ENCODE measurements at places on chromosomes 7 and 10. TPM values are rescaled to one million over a fixed set of nuclear protein-coding genes. Genes with fewer than 3 reads are reported as not detected.

Gene LRGUK
- total RNA-seq, result 0.15 TPM

Gene MNX1
- total RNA-seq, result not detected

- no peak for DNase-seq
These were observed 49.2 kb upstream of the MGMT start for GRCh38 chr10:129417870-129418269.

Gene FAM185A
- total RNA-seq, result 8.2 TPM

Gene GRM8
- 6.7 TPM for total RNA-seq

- no peak for DNase-seq
These were observed 375.3 kb downstream of the DPP6 start for GRCh38 chr7:154427533-154427932.

DNA sequence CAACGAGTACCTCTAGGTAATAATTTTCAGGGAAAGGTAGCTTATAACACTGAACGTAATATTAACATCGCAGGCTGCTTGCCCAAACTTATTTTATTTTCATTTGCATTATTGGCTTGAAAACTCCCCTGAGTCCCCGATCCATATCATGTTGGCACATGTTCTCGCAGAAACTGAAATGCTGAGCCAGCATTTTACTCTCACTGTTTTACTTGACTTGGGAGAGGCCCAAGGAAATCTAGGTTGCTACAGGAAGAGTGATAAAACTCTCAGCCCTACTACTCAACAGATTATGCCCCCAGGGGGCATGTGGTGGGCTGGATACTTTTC is 183.5 kb upstream of the HABP2 start:
- DNase-seq, result no peak

DNA sequence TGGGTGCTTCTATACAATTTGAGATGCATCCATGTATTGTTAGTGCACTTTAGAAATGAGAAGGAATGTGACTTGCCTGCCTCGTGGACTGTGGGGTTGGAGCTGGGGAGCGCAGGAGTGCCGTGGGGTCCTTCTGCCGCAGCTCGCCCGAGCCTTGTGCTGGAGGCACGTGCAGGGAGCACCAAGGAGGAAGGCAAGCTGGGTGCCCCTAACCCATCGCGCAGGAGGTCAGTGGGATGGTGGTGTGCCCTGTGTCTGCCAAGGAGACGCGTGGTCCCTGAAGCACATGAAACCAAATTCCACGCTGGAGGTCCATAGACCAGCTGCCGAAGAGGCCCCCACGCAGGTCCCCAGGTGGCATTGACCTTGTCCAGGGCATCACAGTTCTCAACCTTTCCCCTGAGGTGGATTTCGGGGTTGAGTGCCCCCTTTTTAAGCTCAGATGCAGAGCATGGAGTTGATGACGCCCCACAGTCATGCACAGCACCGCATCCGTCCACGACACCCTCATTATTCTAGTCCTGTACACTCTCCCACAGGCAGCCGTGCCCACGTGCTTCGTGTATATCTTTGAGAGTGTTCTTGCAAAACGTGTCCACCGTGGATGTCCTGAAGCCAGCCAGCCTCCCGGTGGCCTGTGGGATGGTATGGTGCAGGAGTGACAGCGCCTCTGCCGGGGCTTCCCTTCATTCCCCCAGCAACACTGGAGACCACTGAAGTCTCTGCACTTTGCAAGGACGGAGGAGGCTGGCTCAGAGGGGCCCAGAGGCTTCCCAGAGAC is 35.5 kb downstream of the FKBP6 start:
- no peak for DNase-seq

DNA sequence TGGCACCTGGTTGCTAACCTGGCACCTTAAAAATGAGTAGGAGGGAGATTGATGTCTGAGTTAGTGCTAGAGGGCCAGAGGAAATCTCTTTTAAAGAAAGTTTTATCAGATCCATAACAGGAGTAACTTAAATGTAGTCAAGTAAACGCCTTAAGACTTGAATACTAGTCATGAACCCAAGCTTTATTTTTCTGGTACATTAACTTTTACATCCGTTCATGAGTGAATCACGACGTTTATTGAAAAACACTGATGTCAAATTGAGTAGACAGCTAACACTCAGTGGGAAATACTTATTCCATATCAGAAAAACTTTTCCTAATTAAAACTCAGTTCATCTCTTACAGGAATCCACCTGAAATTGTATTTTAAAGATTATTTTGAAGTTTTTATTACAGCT is 6.9 kb upstream of the LAMB1 start:
- no peak for DNase-seq

Gene MBL2
- 108 TPM for total RNA-seq

DNA sequence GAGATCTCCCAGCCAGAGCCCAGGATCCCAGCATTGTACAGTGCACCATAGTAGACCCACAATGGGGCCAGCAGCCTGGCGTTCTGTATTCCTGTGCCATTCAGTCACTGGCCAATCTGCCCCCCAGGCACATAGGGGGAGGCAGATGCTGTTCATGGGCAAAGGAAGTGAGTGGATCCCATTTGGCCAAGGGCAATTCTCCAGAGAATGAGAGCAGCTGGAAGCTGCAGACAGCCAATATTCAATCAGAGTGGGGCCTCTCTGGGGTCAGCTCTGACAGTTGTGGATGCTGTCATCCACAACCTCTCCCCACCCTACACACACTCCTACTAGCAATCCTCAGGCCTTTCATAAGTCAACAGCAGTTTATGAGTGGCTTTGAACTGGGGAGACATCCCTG is 17.5 kb downstream of the STEAP1B start:
- DNase-seq, result no peak

Measured in left lobe of liver (tissue), 2 donors.